Stomach (tissue), 19 donors: ENCODE measurements at places on chromosomes 4 and X.
A peak's percentile ranks its signal among the peaks of the same experiment; 100 is the strongest.

GRCh38 chr4:38670939-38671591 is 7.1 kb downstream of the KLF3 start:
- peaks cover 79% of the 10 kb centered on the region for H3K4me1 ChIP-seq
- H3K27me3 ChIP-seq = no peaks in the 10 kb centered on the region
- H3K36me3 ChIP-seq = no peaks in the 10 kb centered on the region
- DNase-seq = peak; percentile 56
- H3K4me3 ChIP-seq = no peak overlapping the region

DNA sequence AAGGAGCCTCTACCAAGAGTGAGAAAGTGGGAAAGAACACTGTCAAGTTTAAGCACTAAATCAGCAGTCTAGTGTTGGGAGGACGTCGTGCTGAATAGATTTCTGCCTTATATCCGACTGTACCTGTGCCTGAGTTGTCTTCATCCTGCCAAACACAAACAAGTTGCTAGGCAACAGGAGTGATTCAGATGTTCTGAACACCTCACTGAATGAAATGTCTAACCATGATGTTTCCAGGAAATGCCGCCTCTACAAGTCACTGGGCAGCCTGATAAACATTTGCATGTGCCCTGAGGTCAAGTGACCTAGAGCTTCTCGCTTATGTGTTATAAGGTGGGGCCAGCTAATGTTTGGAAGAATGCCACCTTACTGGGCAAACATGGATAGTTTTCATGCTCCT is 37.9 kb downstream of the SGMS2 start:
- peak overlapping the region; percentile 51 for H3K27ac ChIP-seq
- peak; percentile 58 for DNase-seq
- H3K4me1 ChIP-seq = peaks cover 21% of the 10 kb centered on the region
- H3K36me3 ChIP-seq = peaks cover 3% of the 10 kb centered on the region
- no peaks in the 10 kb centered on the region for H3K27me3 ChIP-seq

GRCh38 chr4:3335385-3335784 is 42.6 kb downstream of the RGS12 start:
- DNase-seq = no peak
- H3K27ac ChIP-seq = no peak overlapping the region
- H3K4me3 ChIP-seq = no peak overlapping the region
- no peaks in the 10 kb centered on the region for H3K27me3 ChIP-seq

- no peaks in the 10 kb centered on the region for H3K36me3 ChIP-seq
- H3K4me1 ChIP-seq = peaks cover 14% of the 10 kb centered on the region
- DNase-seq = no peak
- H3K27ac ChIP-seq = no peak overlapping the region
- peaks cover 5% of the 10 kb centered on the region for H3K27me3 ChIP-seq
- H3K4me3 ChIP-seq = no peak overlapping the region
Measured at GRCh38 chr4:6655924-6656323, 15.4 kb downstream of the MRFAP1 start.

DNA sequence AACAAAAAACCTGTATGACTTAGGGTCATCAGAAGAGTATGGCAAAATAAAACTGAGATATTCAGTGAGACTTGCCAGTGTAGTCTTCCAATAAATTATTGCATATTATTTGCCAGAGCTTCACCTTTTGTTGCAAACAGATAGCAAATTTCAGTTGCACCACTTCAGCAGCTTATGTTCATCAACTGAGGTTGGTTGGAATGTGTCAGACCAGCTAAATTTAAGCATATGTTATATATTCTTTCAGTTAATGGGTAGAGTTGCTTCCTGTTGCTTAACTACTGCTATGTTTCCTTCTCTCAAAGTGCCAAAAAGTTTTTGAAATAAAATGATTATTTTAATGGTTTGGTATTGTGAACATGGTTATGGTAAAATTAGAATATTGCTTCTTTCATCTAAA is 61.5 kb downstream of the GALNT7 start:
- no peaks in the 10 kb centered on the region for H3K36me3 ChIP-seq
- DNase-seq = no peak
- no peaks in the 10 kb centered on the region for H3K4me1 ChIP-seq
- no peak overlapping the region for H3K27ac ChIP-seq
- no peak overlapping the region for H3K4me3 ChIP-seq

DNA sequence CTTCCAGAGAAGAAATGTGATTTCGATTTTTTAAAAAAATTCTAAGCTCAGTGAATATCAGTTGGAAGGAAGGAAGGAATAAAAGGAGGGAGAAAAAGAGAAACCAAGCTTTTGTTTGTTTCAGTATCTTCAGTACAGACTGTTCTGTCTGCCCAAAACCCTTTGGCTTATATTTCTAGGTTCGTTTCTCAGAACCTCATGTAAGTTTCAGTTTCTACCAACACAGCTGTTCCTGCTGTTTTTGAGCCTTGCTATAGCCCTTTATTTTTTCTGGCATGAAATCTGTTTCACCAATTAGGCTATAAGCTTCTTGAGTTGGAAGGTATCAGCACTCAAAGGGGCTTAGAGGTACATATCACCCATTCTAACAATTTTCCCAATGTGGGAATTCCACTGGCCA is 157.9 kb downstream of the GBA3 start:
- H3K4me3 ChIP-seq = no peak overlapping the region
- no peak for DNase-seq
- H3K27me3 ChIP-seq = no peaks in the 10 kb centered on the region
- no peaks in the 10 kb centered on the region for H3K4me1 ChIP-seq
- no peak overlapping the region for H3K27ac ChIP-seq

- H3K27me3 ChIP-seq = no peaks in the 10 kb centered on the region
- no peaks in the 10 kb centered on the region for H3K4me1 ChIP-seq
- H3K4me3 ChIP-seq = no peak overlapping the region
- no peak for DNase-seq
- H3K27ac ChIP-seq = no peak overlapping the region
- no peaks in the 10 kb centered on the region for H3K36me3 ChIP-seq
Measured at GRCh38 chrX:133645256-133645655, 230.0 kb upstream of the GPC4 start.

GRCh38 chr4:105061731-105062130 is 84.9 kb upstream of the TET2 start:
- no peak overlapping the region for H3K4me3 ChIP-seq
- peak overlapping the region; percentile 51 for H3K27ac ChIP-seq
- H3K27me3 ChIP-seq = no peaks in the 10 kb centered on the region
- H3K4me1 ChIP-seq = peaks cover 9% of the 10 kb centered on the region
- DNase-seq = no peak

GRCh38 chr4:137694138-137694537 is 161.8 kb upstream of the PCDH18 start:
- no peaks in the 10 kb centered on the region for H3K36me3 ChIP-seq
- no peak overlapping the region for H3K4me3 ChIP-seq
- no peak overlapping the region for H3K27ac ChIP-seq
- H3K4me1 ChIP-seq = no peaks in the 10 kb centered on the region

GRCh38 chr4:77600521-77601451 is 4.8 kb upstream of the CXCL13 start:
- no peaks in the 10 kb centered on the region for H3K27me3 ChIP-seq
- no peak overlapping the region for H3K27ac ChIP-seq
- no peaks in the 10 kb centered on the region for H3K36me3 ChIP-seq
- DNase-seq = peak; percentile 45

GRCh38 chr4:130395871-130396270 is 1299.9 kb downstream of the C4orf33 start:
- no peak for DNase-seq
- no peak overlapping the region for H3K27ac ChIP-seq
- no peaks in the 10 kb centered on the region for H3K27me3 ChIP-seq
- H3K4me3 ChIP-seq = no peak overlapping the region
- no peaks in the 10 kb centered on the region for H3K36me3 ChIP-seq
- no peaks in the 10 kb centered on the region for H3K4me1 ChIP-seq

- no peak overlapping the region for H3K4me3 ChIP-seq
- H3K27me3 ChIP-seq = no peaks in the 10 kb centered on the region
- no peak overlapping the region for H3K27ac ChIP-seq
- no peak for DNase-seq
Measured at GRCh38 chr4:43411226-43411625, 518.7 kb downstream of the GRXCR1 start.

GRCh38 chrX:23127586-23127985 is 127.8 kb downstream of the DDX53 start:
- no peak overlapping the region for H3K4me3 ChIP-seq
- no peak for DNase-seq
- H3K4me1 ChIP-seq = no peaks in the 10 kb centered on the region

GRCh38 chrX:68203646-68204045 is 229.6 kb downstream of the OPHN1 start:
- peaks cover 3% of the 10 kb centered on the region for H3K36me3 ChIP-seq
- DNase-seq = no peak
- no peak overlapping the region for H3K4me3 ChIP-seq

GRCh38 chr4:101160792-101161592 is 186.3 kb downstream of the PPP3CA start:
- H3K36me3 ChIP-seq = no peaks in the 10 kb centered on the region
- H3K4me3 ChIP-seq = no peak overlapping the region
- H3K4me1 ChIP-seq = no peaks in the 10 kb centered on the region
- no peak for DNase-seq
- H3K27me3 ChIP-seq = no peaks in the 10 kb centered on the region

- no peaks in the 10 kb centered on the region for H3K36me3 ChIP-seq
- H3K4me3 ChIP-seq = no peak overlapping the region
- peak; percentile 4 for DNase-seq
- no peaks in the 10 kb centered on the region for H3K4me1 ChIP-seq
Measured at GRCh38 chrX:68355629-68355920, 77.7 kb downstream of the OPHN1 start.

- H3K4me1 ChIP-seq = no peaks in the 10 kb centered on the region
- H3K27ac ChIP-seq = peak overlapping the region; percentile 86
- H3K4me3 ChIP-seq = peak overlapping the region; percentile 54
Measured at GRCh38 chrX:101349193-101349562, 636 bp upstream of the TIMM8A start.

GRCh38 chrX:153771415-153772315 is 7.6 kb downstream of the PLXNB3 start:
- DNase-seq = no peak
- H3K4me3 ChIP-seq = no peak overlapping the region
- no peaks in the 10 kb centered on the region for H3K36me3 ChIP-seq
- peaks cover 3% of the 10 kb centered on the region for H3K4me1 ChIP-seq
- no peaks in the 10 kb centered on the region for H3K27me3 ChIP-seq

GRCh38 chr4:41725254-41725653 is 23.3 kb downstream of the PHOX2B start:
- peaks cover 42% of the 10 kb centered on the region for H3K27me3 ChIP-seq
- DNase-seq = no peak
- H3K27ac ChIP-seq = no peak overlapping the region
- H3K4me3 ChIP-seq = no peak overlapping the region
- H3K36me3 ChIP-seq = no peaks in the 10 kb centered on the region

DNA sequence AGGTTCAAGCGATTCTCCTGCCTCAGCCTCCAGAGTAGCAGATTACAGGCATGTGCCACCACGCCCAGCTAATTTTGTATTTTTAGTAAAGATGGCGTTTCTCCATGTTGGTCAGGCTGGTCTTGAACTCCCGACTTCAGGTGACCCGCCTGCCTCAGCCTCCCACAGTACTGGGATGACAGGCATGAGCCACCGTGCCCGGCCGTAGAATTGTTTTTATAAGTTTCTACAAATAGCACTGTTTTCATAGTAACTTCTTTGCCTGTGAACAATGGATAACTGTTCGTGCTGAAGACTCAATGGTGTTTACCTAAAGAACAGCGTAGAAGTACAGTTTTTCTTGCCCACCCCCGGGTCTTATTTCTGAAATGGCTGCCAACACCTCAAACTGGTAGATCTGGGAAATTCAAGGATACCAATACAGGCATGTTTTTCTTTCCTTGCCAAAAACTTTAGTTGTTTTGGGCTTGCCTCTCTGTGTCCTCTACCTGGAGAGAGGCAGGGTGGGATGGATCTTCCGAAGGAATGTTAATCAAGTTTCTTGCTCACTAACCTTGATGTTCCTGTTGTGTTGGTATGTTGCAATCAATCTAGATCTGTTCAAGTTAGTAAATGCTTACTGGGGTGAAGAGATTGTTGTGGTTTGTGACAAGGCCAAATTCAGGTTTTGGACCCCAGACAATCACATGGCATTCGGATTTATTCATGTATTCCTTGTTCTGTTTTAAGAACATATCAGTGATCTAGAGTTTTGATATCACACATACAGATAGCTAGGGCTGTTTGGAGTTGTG is 2.8 kb upstream of the RUFY3 start:
- H3K4me1 ChIP-seq = peaks cover 31% of the 10 kb centered on the region
- no peaks in the 10 kb centered on the region for H3K27me3 ChIP-seq
- no peak overlapping the region for H3K27ac ChIP-seq
- H3K4me3 ChIP-seq = no peak overlapping the region
- DNase-seq = no peak
- H3K36me3 ChIP-seq = no peaks in the 10 kb centered on the region

DNA sequence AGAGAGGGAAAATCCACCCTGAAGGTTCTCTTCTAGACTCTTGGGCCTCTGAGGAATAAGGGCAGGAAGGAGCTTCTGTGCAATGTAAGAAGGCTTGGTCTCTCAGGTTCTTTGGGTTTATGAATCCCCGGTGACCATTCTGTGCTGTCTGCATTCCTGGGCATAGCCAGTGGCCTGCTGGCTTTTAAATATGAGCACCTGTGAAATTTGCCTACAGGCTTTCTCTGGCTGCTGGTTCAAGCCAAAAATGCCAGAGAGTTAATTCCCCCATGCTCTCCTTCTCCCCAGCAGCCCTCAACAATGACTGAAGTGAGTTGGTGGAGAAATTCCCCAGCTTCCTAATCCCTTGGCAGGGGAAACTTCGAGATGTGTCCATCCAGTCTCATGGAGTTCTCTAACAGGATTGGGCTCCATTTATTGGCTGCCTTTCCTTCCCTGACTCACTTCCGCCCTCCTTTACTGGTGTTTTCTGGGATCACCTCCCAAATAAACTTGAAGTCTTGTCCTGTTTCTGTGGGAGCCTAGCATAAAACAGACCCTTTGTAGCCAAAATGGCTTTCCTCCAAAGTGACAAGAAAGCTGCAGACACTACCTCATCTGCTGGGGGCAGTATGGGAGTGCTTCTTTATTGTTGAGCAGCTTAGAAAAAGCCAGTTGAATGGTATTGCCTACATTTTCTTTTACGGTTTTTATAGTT is 179.4 kb upstream of the CASK start:
- no peaks in the 10 kb centered on the region for H3K4me1 ChIP-seq
- DNase-seq = no peak
- no peak overlapping the region for H3K4me3 ChIP-seq
- no peaks in the 10 kb centered on the region for H3K27me3 ChIP-seq

DNA sequence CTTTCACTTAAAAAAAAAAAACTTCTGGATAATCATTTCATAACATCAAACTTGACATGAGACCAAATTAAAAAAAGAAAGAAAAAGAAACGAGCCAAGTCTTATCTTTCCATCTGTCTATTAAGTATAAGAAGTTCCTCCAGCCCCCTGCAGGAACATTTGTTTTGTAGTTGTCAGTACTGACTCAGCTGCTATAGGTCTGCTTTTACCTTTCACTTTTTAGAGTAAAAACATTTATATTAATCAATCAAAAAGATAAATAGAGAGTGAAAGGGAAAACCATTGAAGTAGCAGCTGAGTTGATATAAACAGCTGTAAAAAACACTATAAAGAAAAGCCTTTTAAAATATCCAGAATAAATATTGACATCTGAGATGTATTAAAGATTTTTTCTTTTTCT is 46.1 kb downstream of the CCDC158 start:
- H3K27me3 ChIP-seq = no peaks in the 10 kb centered on the region
- DNase-seq = no peak
- peaks cover 10% of the 10 kb centered on the region for H3K4me1 ChIP-seq
- no peaks in the 10 kb centered on the region for H3K36me3 ChIP-seq
